ENCODE measurements at places on chromosomes 16 and 17. TPM values are rescaled to one million over a fixed set of nuclear protein-coding genes. Genes with fewer than 3 reads are reported as not detected.

- no peak for DNase-seq
These were observed 67.9 kb downstream of the N4BP1 start for GRCh38 chr16:48542020-48542473.

GRCh38 chr17:42617956-42618431 lies 8.5 kb downstream of the TUBG1 start:
- DNase-seq = no peak

GRCh38 chr16:80527297-80527696 lies 13.5 kb upstream of the DYNLRB2 start:
- DNase-seq = peak; percentile 7

Gene ZG16B
- 0.13 TPM for total RNA-seq

Gene MYCBPAP
- total RNA-seq = 0.46 TPM

Gene ZNF750
- total RNA-seq = 0.07 TPM

DNA sequence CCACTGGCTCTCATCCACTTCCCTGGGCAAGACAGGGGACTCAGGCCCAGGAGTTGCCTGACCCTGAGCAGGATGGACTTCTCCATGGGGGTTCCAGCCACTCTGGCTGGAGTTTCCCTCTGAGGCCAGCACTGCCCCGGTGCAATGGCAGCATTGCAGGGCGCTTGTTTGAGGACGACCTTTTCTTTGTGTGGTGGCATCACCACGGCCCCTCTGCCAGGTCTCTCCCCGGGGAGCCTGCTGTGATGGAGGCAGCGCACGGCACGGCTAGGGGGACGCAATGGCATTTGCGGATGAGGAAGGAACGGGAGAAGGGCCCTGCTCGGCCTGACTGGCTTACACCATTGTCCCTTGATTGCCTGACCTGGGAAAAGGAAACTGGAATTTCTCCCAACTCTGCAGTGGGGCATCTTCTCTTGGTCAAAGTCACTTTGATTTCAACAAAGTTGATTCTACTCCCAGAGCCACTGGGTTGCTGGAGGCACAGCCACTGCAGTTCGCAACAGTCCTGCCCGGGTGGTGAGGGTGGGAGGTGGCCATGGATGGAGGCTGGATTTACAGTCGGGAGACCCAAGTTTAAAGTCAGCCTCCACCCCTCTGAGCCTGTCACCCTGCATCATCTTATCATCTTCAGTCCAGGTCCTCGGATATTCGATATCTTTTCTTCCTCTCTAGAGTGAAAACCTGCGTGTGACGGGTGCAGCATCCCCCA lies 82.9 kb upstream of the ZNF469 start:
- no peak for DNase-seq

- no peak for DNase-seq
These were observed 178.4 kb downstream of the IRF8 start for GRCh38 chr16:86077243-86077940.

GRCh38 chr16:78034530-78034929 lies 12.2 kb downstream of the CLEC3A start:
- no peak for DNase-seq

Gene PGAP6
- total RNA-seq = 81.1 TPM

DNA sequence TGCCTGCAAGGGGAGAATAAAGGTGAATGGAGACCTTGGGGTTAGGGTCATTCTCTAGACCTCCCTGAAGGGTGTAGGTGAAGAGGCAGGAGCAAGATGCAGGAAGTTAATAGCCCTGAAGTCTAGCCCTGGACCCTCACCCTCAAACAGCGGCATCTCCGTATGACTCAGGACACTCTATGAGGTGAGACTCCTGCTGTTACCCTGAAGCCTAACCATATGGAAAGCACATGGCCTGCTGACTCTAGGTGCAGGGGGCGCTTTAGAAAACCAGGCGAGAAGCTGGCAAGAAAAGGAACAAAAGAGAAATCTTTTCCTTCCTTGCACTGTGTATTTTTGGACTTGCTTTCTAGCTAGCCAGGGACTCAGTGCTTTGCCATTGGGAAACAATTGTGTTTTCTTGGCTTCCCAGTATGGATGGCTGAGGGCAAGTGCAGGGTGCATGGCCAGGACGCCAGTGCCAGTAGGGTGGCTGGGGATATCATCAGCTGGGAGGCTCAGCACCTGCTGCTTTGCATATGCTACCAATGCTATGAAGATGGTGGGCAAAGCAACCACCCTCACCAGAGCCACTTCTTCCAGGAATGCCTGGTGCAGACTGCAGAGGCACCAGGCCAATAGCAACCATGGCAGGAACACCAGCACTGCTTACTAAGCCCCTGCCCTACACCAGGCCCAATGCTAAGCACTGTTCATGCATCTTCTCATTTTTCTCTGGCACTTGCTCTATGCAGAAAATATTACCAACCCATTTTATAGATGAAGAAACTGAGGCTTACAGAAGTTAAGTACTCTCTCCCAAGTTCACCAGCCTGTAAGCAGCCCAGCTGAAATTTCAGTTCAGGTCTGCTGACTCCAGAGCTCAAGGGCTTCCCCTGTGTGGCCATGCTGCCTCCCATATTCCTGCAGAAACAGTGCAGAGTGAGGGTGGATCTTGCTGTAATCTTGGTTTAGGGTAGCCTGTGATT lies 425.1 kb downstream of the SLC39A11 start:
- no peak for DNase-seq

- DNase-seq = no peak
These were observed 727 bp downstream of the CORO7 start for GRCh38 chr16:4415538-4416199.

DNA sequence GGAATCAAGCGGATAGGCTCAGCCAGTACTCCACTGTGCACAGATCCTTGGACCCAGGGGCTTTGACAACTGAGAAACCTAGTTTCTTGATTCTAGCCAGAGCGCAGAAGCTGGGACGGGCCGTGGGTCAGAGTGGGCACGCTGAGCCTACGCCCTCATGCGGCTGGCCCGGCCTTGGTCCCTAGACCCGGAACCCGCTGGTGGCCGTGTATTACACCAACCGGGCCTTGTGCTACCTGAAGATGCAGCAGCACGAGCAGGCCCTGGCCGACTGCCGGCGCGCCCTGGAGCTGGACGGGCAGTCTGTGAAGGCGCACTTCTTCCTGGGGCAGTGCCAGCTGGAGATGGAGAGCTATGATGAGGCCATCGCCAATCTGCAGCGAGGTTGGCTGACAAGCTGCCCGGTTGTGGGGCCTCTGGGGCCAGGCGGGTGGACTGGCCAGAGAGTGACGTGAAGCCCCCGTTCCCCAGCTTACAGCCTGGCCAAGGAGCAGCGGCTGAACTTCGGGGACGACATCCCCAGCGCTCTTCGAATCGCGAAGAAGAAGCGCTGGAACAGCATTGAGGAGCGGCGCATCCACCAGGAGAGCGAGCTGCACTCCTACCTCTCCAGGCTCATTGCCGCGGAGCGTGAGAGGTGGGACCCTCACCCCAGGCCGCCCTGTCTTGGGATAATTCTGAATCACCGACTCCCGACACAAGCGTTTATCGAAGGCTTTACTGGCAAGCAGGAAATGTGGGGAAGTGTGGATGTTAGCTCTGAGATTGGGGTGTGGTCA lies 946 bp downstream of the STUB1 start:
- DNase-seq = no peak

Gene C16orf89
- not detected for total RNA-seq

Gene TMEM106A
- 2.7 TPM for total RNA-seq

DNA sequence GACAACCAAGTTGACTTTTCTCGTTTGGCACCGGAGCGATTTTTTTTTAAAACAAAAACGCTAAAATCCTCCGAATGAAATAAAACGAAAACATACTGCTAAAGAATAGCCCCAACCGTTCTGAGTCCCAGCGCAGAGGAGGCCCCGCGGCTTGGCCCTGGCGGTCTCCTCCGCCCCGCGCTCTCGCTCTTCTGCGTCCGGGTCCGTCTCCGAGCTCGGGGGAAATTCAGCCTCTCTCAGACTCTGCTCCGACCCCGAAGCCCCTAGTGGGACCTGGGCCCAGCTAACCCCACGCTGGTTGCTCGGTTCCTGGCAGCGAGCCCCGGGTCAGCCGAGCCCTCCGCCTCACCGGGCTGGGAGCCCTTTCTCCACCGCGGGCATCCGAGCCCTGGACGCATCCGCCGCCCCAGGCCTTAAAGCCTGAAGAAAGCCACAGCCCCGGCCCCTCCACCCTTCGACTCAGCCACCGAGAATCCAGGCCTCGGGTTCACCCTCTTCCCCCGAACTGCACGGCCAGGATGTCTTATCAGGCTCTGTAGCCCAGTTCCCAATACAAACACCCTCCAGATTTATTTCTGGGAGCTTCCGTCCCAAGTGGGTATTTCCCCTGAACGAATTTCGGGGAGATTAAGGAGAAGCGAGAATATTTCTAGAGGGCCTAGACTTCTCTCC lies 1.2 kb downstream of the TBX2 start:
- DNase-seq = no peak

GRCh38 chr16:31363721-31364120 lies 8.7 kb downstream of the ITGAX start:
- DNase-seq = no peak

DNA sequence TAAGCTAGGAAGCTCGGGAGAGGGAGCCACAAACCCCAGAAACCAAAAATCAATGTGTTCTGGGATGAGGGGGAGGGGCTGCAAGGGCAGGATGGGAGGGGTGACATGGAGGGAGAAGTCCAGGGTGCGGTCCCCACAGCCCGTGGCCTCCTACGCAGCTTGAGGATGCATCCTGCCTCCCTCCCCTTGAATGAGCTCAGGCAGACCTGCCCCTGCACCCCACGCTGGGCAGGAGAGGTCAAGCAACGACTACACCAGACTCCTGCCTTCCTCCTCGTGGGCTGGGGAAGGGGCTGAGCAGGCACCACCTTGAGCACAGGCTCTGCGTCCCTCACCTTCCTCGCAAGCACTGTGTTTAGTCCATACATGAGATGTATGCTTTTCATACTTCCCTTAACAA lies 3.9 kb downstream of the ANKRD13B start:
- DNase-seq = no peak

Gene DHRS7C
- not detected for total RNA-seq

- DNase-seq = no peak
These were observed at the start of gene EFNB3 for GRCh38 chr17:7704601-7705268. TSS of gene EFNB3 (plus strand) at chr17:7705202. CDS start at chr17:7705599, 397 bp downstream.

DNA sequence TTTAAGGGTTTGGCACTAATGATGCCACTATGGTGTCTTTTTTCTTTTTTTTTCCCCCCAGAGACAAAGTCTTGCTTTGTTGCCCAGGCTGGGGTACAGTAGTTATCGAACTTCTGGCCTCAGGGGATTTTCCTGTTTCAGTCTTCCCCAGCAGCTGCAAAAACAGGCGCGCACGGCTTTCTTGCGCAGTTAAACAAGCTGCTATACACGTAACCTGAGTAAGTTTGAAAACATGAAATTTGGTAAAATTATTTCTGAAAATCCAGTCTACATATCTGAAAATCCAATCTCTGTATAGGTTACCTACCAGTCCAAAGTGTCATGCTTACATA lies 11.8 kb downstream of the TEX14 start:
- DNase-seq = no peak

DNA sequence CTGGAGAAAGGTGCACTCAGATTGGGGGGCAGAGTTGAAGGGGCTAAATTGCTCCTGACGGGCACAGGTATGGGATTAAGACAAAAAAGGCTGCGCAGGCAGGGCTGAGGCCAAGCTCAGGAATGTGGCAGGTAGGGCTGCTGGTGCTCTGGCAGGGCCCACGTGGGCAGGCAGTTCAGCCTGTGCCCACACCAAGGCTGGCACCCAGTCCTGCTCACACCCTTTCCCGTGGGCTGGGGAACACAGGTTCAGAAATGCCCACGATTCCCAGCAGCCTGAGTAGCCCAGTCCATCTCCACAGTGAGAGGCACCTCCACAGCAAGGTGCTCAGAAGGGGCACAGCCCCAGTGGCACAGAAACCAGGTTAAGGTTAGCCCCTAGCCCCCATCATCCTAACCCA lies 4.4 kb downstream of the HDAC5 start:
- no peak for DNase-seq

Gene ABCA3
- 26.2 TPM for total RNA-seq
